Natural killer cell treated with Interleukin-12 subunit alpha and Interleukin-12 subunit beta and Interleukin-15 and Interleukin-18, amount 100 ng/mL, for 72 hours (primary cell): ENCODE measurements at places on chromosomes 4 and X. TPM values are rescaled to one million over a fixed set of nuclear protein-coding genes. Genes with fewer than 3 reads are reported as not detected.
A peak's percentile ranks its signal among the peaks of the same experiment; 100 is the strongest.

The QRFPR gene
- not detected for total RNA-seq

DNA sequence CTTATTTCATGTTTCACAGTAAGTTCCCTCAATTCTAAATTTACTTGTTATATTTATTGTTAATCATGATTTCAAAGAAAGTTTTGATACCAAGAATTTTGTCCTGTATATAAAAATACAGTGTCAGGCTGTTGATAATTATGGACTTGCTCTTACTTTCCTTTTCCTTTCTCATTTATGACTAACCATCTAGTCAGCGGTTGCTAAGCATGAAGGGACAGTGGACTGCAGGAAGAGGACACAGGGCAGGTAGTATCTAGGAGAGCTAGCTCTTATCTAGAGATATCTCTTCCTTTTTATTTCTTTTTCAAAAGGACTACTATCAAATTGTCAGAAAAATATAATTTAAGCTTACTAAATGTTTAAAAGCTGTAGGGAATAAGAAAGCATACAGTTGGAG lies 1.6 kb downstream of the OPRPN start:
- no peak for DNase-seq
- H3K27me3 ChIP-seq: no peaks in the 10 kb centered on the region
- no peak overlapping the region for H3K4me3 ChIP-seq
- H3K36me3 ChIP-seq: no peaks in the 10 kb centered on the region
- no peaks in the 10 kb centered on the region for H3K4me1 ChIP-seq

DNA sequence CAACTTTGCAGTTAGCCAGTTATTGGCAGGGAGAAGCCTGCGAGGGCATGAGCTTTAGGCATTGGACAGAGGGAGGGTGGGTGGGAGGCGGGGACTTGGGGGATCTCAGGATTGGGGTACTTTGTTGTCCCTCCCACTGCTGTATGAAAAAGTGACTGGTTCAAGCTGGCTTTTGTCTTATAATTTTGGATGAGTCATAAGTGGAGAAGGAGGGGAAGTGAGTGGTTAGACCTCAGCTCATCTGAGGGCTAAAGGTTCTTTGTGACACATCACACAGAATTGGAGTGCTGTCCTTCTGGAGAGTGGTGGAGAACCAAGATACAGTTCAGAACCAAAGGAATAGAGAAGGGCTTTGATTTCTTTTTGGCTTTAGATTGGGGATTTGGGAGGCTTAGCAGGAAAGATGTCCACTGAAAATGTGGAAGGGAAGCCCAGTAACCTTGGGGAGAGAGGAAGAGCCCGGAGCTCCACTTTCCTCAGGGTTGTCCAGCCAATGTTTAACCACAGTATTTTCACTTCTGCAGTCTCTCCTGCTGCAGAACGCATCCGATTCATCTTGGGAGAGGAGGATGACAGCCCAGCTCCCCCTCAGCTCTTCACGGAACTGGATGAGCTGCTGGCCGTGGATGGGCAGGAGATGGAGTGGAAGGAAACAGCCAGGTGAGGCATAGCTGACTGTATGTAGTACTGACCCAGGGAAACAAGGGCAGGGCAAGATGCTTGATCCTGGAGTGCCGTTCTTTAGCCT lies at the start of gene SLC4A4:
Gene SLC4A4 (plus strand): TSS at position 175 of the 748 bp plus-strand sequence.
- H3K4me1 ChIP-seq: peaks cover 15% of the 10 kb centered on the region
- peak within 1 kb of the TSS; percentile 32 for H3K27ac ChIP-seq
- peaks cover 15% of the 10 kb centered on the region for H3K36me3 ChIP-seq
- peak within 1 kb of the TSS; percentile 61 for H3K4me3 ChIP-seq

GRCh38 chrX:105880491-105880890 lies 58.2 kb downstream of the NRK start:
- H3K36me3 ChIP-seq: no peaks in the 10 kb centered on the region
- no peaks in the 10 kb centered on the region for H3K27me3 ChIP-seq
- DNase-seq: no peak
- H3K27ac ChIP-seq: no peak overlapping the region

DNA sequence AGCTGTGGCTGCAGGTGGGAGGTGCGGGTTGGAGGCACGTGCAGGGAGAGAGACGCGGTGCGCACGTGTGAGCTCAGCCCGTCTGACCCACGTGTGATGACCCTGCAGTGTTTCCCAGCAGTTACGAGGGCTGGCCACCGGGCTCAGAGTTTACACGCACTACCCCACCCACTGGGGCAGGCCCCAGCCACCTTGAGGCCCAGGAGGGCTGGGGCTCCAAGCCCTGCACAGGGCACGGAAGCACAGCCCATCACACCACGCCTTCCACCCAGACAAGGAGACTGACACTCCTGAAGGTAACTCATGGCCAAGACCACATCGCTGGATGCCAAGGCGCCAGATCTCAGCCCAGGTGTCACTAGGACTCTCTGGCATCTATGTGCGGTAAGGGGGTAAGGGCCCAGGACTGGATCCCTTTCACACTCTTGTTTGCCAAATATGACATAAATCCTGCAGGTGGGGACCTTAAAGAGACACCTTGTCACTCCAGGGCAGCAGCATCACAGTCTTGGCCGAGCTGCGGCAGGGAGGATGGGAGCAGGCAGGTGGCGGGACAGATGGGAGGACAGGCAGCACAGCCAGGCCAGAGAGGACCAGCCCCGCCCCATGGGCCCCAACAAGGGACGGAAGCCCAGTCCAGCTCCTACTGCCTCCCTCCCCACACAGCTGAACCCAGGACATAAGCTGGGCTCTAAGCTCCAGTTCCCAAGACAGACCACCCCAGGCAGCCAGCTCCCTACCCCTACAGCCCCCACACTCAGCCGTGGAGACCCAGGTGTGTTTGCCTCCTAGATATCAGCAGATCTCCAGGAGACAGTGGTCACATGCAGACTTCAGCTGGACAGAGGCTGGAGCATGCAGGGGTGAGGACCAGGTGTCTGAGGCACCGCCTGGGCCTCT lies 56.8 kb downstream of the ZFYVE28 start:
- peak; percentile 58 for DNase-seq
- no peaks in the 10 kb centered on the region for H3K4me1 ChIP-seq
- H3K36me3 ChIP-seq: no peaks in the 10 kb centered on the region
- no peak overlapping the region for H3K4me3 ChIP-seq

GRCh38 chrX:63488546-63489373 lies 137.6 kb upstream of the SPIN4 start:
- no peak overlapping the region for H3K27ac ChIP-seq
- peaks cover 10% of the 10 kb centered on the region for H3K36me3 ChIP-seq
- no peak overlapping the region for H3K4me3 ChIP-seq
